ENCODE measurements at places on chromosomes 1 and 21.

GRCh38 chr21:33734291-33734690 is 92.0 kb downstream of the ITSN1 start:
- no peak for DNase-seq

DNA sequence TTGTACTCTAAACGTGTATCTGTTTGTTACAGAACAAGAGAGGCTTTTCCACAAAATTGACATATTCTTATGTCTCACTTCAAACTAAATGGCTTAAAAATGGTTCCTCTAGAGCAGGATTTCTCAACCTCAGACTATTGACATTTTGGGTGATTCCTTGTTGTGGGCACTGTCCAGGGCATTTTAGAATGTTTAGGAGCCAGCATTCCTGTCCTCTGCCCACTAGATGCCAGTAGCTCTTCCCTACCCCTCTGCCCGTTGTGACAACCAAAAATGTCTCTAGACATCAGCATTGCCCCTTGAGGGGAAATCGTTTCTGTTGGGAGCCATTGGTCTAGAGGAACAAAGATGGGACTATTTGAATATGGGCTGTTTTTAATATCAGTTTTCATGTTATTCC is 17.3 kb downstream of the SMAP2 start:
- DNase-seq, result no peak

GRCh38 chr1:109770331-109771095 is 6.8 kb upstream of the EPS8L3 start:
- DNase-seq, result no peak

DNA sequence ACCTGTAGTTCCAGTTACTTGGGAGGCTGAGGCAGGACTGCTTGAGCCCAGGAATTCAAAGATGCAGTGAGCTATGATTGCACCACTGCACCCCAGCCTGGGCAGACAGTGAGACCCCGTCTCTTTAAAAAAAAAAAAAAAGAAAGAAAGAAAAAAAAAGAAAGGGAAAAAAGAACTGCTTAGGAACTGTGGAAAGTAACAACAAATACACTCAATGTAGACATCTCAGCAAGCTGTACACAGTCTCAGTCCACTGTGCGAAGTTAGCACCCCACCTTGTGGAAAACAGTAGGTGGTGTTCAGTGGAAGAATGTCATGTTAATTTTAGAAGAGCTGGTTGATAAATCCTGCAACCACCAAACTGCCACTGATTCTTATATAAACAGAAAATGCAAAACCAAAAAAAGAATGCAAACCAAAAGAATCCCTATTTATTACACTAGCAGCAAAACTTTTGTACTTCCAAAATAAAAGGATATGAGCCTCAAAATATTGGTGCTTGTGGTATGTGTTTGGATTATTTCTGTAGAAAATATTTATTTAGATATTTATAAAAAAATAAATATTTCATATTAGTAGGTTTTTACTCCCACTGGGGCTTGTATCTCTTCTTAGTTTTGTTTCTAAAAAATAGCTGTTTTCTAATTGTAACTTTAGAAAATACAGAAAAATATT is 31.1 kb downstream of the ALG14 start:
- DNase-seq, result no peak

DNA sequence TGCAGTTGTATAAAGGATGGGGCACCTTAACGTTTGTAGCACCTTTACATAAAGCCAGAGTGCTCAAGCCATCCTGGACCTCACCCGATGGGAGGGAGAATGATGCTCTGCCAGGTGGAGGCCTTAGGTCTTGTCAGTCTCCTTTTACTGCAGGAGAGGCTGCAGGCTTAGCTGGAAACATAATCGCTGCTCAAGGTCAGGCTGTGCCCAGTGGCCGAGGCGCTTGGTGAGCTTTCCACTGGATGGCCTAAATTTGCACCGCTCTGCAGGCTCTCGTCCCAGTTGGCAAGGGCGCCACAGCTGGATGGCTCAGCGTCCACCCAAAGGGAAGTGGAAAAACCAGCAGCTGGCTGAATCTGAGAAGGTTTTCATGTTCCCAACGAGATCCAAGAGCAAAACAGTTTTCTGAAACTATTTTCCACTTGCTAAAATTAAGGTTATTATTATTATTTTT is 438.9 kb downstream of the CAMTA1 start:
- DNase-seq, result no peak

DNA sequence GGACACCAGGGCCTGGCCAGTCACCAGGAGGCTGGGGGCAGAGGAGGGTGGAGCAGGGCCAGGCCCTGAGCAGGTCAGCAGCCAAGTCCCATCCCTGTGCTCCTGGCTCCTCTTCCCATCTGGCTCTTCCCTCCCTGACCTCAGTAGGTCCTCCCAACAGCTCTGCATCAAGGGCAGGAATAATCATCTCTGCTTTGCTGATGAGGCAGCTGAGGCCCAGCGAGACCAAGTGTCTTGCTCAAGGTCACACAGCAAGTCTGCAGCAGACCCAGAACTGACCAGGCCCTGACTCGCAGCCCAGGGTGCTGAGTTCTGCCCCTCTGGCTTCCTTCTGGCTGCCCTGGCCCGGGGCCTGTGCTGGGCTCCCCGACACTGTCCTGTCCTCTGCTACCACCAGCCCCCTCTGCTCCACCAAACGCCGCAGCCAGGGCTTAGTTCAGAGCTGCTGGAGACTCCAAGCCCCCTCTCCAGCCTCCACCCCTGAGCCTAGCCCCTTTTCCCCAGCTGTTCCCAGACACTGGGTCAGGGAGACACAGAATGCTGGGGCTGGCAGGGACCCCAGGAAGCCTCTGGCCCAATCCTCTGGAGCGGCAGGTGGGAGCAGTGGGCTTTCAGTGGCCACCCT is 224.9 kb downstream of the PTPRU start:
- DNase-seq, result no peak

DNA sequence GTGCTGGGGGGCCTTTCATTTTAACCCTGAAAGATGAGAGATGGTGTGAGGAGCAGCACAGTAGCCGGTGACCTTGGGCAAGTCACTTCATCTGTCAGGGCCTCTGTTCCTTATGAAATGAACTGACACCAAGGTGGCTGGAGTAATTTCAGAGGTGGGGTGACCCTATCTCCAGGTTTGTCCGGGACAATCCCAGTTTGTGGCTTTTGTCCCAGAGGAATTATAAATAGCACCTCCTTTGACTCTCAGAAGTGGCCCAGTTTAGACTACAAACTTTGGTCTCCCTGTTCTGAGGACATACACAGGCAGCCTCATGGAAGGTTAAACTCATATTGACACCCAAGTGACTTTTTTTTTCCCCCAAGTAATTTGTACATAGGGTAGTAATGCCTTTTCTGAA is 14.6 kb downstream of the ACTN2 start:
- DNase-seq, result no peak

DNA sequence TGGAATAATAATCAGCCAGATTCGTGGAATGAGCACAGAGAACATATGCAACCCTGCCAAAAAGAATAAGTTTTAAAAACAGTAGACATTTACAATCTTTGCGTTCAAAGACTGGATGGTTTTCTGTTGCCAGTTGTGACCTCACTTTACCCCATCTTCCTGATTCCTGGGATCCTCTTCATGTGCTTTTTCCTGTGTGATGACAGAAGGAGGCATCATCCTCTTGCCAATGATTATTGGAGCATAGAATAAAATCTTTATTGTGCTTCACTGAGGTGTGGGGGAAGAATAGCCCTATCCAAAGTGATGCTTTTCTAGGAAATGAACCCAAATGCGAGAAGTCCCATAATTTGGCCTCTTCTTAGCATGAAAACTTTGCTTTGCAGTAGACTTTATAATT is 15.0 kb upstream of the BARHL2 start:
- DNase-seq, result no peak

GRCh38 chr21:42513151-42513984 is at the start of gene SLC37A1:
Gene SLC37A1 (plus strand): TSS chr21:42513852. CDS start chr21:42518455, 4,603 bp downstream.
- no peak for DNase-seq

DNA sequence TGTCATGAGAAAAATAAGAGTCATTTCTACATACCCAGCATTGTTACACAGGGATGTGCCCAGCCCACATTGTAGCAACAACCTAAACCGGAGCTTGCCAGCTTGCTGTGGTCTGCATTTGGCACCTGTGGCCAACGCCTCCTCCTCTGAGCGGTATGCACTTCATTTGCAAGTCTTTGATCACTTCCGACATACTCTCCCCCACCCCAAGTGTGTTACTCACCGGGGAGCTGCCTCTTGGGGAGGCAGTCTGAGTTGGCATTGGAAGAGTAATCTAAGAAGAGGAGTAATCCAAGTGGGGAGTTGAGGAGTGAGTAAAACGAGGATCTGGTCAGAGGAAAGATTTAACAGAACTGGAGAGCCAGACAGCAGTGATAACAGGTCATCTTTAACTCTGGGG is 3.8 kb downstream of the BCL9 start:
- no peak for DNase-seq

- DNase-seq, result no peak
Observed at GRCh38 chr1:185645162-185645640, 89.0 kb upstream of the HMCN1 start.

GRCh38 chr1:59076612-59077011 is 220.3 kb upstream of the FGGY start:
- DNase-seq, result no peak

Data from GM12864 (cell line).